Activated CD4-positive, alpha-beta T cell treated with anti-CD3 and anti-CD28 coated beads, Interleukin-2, amount 10 ng/mL, durations not matched to agents 24 days and 14 days (primary cell): ENCODE measurements at places on chromosomes 6 and 20.

DNA sequence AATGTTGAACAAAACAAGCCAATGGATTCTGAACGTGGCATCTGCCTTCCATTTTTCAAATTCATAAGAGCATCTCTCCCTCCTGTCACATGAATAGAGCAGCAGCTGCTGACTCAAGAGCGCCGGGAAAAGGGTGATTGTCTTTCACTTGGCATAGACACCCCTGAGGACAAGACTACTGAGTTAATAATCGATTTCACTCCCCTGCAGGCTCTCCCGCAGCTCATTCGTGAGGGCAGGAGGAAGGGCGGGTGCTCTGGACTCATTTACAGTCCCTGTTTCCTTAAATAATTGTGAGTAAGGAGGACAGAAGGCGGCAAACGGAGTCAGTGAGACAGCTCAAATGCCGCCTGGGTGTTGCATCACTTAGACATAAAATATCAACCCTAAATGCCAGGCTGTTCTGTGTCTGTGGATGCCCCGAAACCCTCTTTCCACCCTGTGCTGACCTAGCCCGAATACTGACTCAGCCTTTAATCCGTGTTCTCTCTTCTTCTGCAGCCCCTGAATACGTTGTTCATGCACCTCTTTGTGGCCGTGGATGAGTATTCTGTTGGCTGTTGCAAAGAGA, 21.6 kb downstream of the CFAP61 start:
- DNase-seq: peak; percentile 29

DNA sequence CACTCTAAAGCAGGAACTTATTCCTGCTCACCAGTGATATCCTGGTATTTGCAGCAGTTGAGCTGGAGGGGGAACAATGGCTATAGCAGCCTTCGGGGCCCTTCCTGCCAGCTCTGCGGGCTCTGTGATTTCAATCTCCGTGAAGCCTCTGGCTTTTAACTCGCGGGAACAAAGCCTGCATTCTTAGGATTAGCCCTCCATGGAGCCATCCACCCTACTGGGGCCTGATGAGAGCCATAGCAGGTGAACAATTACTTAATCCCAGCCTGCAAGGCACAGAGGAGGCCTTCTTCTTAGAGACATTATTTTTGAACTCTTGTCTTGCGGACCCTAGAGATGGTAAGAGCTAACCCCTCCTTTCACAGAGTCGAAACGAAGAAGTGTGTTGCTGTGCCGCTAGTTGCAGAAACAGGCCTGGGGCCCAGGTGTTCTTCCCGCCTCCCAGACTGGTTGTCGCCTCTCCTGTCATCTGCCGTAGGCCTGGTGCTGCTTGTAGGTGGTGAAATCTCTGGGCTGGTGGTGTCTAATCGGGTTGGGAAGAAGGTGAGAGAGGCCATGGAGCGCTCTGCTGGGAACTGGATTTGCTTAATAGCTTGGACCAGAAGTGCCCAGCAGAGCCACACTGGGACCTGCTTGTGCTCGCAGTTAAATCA, 9.7 kb downstream of the GHRH start:
- no peak for DNase-seq

DNA sequence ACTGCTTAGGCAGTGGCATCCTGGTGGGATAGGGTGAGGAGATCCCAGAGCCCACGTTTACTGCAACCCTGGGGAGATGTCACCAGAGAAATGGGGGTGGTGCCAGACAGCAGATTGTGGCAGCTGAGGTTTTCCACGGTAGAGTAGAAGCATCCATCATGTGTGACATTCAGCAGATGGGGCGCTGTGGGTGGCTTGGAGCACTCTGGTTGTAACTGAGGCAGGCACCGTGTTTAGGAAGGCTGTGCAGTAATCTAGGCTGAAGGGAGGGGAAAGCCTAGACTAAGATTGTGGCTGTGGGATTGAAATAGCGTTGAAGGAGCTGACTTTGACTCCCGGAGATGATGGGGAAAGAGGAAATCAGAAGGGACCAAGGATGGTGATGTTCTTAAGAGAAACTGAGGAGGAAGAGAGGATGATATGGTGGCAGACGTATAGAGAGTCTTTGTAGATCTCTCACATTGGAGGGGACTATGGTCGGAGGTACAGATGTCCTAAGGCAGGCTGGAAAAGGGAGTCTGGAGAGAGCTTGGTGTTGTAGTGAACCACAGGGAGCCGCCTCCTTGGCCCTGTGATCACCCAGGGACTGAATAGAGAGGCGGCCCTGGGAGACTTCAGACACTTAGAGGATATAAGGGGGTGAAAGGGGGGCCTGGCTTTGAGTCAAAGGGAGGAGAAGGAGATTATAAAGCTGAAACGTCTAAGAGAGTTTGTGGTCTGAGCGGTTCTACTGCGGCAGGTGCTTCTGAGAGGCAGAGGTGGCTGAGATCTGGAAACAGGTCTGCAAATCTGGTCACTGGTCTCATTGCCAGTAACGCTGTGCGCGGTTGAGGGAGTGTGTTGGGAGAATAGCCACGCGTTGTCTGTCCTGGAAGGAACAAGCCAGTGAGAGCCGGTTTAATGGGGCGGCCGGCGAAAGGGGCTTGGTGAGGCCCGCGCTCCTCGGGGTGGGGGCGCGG, 792 bp upstream of the MICA start:
- peak; percentile 79 for DNase-seq

DNA sequence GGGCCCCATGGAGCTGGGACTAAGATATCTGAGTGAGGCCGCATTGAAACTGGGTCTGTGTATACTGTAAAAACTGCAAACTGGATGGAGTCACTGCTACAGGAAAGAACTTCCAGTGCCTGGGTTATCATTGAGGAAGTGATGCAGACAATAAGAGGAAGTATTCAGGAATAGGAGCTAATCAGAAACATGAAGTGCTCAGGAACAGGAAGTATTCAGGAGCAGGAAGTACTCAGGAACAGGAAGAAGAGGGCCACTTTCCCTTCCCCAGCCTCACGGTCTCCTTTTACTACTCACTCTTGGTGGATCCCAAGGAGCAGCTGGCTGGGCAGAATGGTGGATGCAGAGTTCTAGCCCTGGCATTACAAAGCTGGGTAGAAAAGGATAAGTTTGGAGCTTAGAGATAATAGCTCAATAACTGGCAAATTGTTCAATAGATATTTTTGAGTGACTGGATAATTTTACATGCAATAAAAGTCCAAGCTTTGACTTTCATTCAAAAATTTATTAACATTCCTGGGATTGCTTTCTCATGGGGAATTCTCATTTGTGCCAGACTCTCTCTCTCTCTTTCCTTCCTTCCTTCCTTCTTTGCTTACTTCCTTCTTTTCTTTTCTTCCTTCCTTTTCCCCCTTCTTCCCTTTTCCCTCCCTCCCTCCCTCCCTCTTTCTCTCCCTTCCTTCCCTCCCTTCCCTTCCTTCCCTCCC, 82.2 kb upstream of the PAX1 start:
- no peak for DNase-seq

- DNase-seq: no peak
Observed at GRCh38 chr6:17962436-17963031, 24.9 kb downstream of the KIF13A start.

DNA sequence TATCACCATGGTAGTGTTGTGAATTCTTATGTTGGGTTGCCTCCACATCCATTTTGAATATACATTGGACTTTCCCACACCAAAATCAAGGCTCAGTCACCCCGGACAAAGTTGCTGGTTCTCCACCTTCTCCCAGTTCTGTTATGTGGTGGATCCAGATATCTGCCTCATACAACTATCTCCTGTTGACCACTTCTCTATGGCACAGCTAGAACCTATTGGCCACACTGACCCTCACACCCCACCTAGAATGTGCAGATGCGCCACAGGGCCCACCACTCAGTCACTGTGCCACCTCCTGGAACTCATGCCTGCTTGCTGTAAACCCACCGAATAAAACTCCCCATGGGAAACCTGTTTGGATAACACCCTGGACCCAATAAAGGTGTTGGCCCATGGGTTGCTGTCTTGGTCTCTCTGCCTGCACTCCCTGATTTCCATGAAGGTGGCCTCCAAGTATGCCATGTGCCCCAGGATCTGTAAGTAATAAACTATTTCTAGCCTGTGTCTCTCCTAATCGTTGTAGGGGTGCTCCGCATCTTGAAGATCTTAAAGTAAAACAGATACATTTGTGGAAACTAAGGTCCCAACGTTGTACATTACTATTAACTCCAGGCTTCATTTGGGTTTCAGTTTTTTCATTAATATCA, 7.2 kb upstream of the NQO2 start:
- DNase-seq: no peak

- DNase-seq: no peak
Observed at GRCh38 chr6:126034656-126035055, 48.3 kb downstream of the TRMT11 start.

DNA sequence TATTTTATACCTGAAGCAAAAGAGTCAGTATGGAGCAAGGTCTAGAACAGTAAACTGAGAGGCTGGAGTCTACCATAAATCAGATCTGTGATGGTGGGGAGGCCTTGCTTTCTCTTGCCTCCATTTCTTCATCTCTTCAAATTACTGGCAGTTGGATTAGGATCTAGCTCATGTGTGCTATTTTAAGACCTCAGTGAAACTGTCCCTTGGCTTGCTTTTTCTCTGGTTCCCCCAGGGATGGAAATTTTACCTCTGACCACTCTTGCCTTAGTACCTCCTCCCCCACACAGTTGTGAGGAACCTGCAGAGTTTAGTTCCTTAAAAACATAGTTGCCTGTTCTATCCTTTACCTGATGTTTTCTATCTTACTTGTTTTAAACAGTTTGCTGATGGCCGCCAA, 8.5 kb downstream of the TMEM14B start:
- no peak for DNase-seq

DNA sequence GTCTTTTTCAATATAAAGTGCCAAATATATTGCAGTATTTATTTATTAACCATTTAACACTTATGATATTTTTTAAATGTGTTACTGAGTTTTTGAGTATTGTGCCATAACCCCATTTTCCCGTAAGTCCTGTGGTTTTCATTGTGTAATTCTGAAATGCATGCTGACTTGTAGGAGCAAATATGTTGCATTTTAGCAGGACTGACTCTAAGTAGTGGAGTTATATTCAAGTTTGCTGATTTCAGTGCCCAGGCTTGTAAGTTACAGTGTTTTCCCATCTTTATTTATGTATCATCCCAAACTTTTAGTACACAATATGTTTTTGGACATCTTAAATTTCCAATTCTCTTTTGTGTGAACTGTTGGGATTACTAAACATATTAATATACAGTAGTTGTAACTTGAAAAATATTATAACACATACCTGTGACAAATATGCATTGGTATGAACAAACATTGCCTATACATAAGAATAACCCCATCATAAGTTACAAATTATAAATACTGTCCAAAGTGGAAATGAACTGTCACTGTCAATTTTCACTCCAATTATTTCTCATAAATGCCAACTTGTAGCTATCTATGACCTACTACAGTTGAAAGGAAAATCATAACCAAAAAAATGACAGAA, 179.3 kb upstream of the RUNX2 start:
- DNase-seq: no peak

- DNase-seq: no peak
Observed at GRCh38 chr6:137028912-137029311, 15.9 kb downstream of the IL20RA start.

- peak; percentile 50 for DNase-seq
Observed at GRCh38 chr20:29689411-29690225, 1567.8 kb upstream of the DEFB115 start.

- DNase-seq: no peak
Observed at GRCh38 chr6:9518431-9518830, 896.4 kb downstream of the TFAP2A start.

GRCh38 chr6:19413323-19413722, 423.8 kb upstream of the ID4 start:
- no peak for DNase-seq

DNA sequence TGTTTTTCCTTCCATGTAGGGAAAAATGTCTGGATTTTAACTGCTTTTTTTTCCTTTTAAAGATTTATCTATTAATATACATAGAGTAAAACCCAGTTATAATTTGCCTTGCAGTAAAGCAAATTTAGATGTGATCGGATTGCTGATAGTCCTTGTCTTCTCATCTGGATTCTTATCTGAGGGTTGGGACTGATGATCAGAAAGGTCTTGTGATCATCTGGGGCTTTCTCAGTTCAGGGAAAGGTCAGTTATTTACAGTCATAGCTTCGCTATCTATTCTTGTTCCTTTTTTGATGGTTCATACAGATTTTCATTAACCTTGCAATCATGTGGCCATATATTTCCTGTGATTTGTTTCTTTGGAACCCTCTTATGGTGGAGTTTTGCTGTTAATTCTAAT, 63.8 kb upstream of the CLDN20 start:
- DNase-seq: no peak

GRCh38 chr20:6651016-6651415, 116.5 kb upstream of the BMP2 start:
- no peak for DNase-seq

DNA sequence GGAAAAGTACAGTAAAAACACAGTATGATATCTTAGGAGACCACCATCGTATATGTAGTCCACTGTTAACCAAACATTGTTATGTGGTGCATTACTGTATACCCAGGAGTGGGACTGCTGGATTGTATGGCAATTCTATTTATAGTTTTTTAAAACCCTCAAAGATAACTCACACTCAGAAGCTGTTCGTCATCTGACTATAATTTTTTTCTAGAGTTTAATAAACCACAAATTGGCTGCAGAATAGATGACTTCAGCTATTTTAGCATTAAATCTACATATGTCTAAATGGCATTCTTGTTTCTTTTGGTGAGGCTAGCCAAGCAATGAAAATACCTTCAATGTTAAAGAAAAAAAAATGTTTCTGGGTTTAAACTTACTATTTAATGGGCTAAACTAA, 134.2 kb upstream of the BMP5 start:
- no peak for DNase-seq

DNA sequence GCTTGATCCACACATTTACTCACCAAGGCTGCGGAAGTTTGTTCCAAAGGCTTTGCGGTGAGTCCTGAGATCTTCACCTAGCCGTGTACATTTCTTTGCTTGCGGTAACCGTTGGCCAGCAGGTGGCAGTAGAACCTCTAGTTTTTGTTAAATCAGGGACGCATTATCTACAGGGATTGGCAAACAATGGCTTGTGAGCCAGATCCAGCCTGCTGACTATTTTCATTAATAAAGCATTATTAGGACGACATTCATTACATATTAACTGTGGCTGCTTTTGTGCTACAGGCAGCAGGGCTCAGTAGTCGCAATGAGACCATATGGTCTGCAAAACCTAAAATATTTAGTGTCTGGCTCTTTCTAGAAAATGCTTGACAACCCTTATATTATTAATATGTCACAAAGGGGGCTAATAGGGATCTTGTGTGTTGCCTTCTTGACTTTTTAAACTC, 174.1 kb downstream of the DOK5 start:
- DNase-seq: peak; percentile 88

GRCh38 chr6:40210628-40211056, 276.4 kb upstream of the MOCS1 start:
- DNase-seq: peak; percentile 38
